ENCODE measurements at places on chromosomes 2 and 18.

- no peak for DNase-seq
Measured at GRCh38 chr2:219293736-219294231, 14.6 kb downstream of the DNAJB2 start.

- DNase-seq: no peak
Measured at GRCh38 chr2:167929484-167929883, 317.9 kb downstream of the STK39 start.

- DNase-seq: no peak
Measured at GRCh38 chr2:86675511-86676015, 44.5 kb upstream of the RMND5A start.

DNA sequence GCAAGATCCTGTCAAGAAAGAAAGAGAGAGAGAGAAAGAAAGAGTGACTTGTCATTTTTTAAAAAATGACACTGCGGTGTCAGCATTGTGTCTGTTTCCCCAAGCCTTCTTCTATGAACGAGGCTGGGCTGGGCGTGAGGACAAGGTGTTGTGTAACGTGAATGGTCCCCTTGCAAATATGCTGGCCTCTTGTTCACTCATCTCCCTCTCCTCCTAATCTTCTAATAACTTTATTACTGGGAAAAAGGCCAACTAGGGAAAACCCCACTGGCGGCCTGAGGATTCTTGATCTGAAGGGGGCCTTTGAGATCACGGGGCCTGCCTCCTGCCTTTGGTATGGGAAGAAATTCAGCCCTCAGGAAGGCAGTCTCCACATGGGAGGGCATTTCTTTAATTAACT, 163.1 kb downstream of the MIB1 start:
- DNase-seq: no peak

DNA sequence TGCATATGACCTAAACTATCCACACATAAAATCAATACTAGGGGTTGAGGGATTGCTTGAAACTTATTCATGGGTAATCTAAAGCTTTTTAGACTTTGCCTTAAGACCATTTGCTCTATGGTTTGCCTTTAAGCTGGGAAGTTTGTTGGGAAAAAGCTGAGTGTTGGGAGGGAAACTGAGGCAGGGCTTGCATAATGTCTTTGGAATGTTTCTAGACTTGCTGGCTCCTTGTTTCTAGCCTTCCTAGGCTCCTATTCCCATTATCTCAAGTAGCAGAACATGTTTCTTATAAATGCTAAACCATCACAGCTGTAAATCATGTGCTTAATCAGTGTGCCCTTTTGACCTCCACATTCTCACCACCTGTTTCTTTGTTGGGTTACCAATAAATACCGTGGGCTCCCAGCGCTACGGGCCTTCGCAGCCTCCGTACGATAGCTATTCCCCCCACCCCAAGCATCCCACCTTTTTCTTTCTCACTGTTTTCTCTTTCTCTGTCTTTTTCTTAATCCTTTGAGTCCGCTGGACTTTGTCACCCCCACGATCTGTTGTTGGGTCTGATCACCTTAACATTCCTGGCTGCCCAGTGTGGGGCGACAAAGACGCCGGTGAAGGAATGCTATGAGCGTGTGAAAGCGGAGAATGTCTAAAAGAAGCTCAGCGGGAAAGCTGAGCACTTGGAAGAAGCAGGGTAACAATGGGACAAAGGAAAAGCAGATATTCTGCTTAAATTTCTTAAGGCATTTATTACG, 49.4 kb upstream of the CWC22 start:
- no peak for DNase-seq

GRCh38 chr2:120432293-120432975, 86.5 kb downstream of the INHBB start:
- DNase-seq: no peak

- DNase-seq: no peak
Measured at GRCh38 chr18:35247412-35248249, 6.8 kb downstream of the ZNF397 start.

- no peak for DNase-seq
Measured at GRCh38 chr2:70671092-70671675, 96.8 kb downstream of the ADD2 start.

DNA sequence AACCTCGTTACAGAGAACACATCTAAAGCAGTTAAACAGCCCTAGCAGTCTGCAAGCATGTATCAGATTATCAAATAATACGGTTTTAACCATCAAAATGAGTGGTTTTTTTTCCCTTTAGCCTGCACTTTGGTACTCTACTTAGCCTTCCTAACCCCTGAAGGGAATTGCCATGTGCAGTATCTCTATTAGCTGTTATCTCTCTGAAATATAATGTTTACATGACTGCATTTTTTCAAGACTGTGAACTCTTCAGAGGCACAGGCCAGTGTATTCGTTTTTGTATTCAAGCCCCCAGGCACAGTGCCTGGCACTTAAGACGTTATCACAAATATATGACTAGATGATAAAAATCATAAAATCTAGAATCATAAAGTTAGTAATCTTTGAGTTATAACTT, 509.5 kb downstream of the PARD3B start:
- DNase-seq: no peak

DNA sequence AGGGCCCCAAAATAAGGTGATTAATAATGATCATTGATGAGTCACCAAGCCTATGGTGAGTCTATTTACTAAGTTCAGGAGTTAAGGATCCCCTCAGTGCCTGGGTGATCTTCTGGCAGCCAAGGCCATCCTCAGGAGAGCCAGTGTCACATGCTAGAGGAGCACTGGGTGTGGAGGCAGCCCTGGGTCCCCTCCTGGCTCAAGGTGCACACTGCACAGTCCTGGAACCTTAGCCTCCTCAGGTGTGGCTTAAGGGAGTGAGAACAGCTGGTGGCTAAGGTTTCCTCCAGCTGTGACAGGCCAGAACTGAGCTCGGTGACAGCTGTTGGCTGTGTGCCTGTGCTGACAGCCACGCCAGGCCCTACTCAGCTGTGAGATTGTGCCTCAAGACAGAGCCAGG, 52.1 kb upstream of the ACAA2 start:
- no peak for DNase-seq

- DNase-seq: no peak
Measured at GRCh38 chr2:204280262-204280668, 265.0 kb upstream of the PARD3B start.

GRCh38 chr2:27489118-27489497, 435 bp downstream of the IFT172 start:
- no peak for DNase-seq
